ENCODE measurements at places on chromosomes 3 and 15.

DNA sequence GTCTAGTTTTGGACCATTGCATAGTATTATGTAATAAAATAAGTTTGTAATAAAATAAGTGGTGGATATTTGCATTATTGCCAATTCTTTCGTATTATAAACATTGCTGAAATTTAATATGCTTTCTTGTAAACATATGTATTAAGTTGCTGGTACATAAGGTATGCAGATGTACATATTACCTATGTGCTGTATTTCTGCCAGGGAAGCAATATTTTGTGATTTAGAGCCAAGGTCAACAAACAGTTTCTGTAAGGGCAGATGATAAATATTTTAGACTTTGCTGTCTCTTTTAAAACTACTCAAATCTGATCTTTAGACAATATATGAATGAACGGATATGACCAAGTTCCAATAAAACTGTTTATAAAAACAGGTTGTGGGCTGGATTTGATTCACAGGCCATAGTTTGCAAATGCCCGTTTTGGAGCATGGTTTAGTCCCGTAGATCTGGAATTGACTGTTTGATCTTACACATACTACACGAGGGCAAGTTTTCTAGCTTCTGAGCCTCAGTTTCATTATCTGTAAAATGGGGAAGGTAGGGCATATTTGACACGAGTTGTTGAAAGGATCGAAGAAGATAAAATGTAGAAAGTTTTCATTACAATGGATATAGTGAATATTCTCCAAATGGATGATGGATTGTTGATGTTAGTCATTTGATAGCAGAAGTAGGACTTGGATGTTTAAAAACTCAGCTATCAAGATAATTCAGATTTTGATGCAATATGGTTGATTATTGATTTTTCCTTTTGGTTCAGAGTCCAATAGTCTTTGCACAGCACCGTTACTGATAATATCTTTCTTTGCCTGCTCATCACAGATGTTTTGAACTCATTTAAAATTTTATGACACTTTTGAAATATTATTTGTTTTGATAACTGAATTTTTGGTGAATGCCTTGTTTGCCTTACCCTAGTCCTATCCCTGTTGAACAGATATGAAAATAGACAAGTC is 394.6 kb downstream of the FEZF2 start:
- DNase-seq, result no peak

GRCh38 chr15:79115986-79116665 is 25.5 kb upstream of the RASGRF1 start:
- no peak for DNase-seq

DNA sequence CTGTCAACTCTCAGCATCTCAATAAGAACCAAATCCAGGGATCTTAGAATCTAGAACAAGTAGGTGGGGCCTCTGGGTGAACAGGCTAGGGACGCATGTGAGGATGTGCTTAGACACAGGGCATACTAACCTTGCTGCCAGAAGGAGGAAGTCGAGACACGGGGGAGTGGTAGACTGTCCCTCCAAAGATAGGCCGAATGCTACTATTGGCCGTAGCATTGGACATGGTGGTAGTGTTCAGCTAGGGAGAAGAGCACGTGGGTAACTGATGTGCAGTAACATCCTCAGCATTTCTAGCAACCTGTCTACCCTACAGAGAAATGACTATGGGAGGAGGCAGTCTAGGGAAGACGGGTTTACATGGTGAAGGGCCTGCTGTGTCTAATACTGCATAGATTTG is 15.6 kb downstream of the RCCD1 start:
- no peak for DNase-seq

- DNase-seq, result no peak
Observed at GRCh38 chr15:70754862-70755261, 8.5 kb downstream of the UACA start.

GRCh38 chr15:74338676-74339075 is 28.8 kb downstream of the CYP11A1 start:
- DNase-seq, result no peak

DNA sequence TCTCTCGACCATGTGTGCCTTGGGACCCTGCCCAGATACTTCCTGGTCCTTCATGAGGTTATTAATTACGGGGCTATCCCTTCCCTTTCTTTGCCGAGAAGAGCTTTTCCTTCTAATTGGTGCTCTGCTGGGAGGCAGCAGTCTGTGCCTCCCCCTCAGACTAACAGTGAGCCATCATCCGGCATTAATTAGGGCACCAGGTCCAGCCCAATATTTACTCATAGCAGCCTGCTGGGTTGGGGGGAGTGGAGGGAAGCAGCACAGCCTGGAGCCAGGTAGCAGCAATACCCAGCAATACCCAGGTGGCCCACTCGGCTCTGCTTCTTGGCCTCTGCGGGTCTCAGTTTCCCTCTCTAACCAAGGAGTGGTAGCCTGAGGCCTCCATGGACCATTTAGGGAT is 20.1 kb downstream of the CACNA2D2 start:
- DNase-seq, result no peak

- DNase-seq, result no peak
Observed at GRCh38 chr15:54273928-54274327, 295.7 kb downstream of the UNC13C start.

DNA sequence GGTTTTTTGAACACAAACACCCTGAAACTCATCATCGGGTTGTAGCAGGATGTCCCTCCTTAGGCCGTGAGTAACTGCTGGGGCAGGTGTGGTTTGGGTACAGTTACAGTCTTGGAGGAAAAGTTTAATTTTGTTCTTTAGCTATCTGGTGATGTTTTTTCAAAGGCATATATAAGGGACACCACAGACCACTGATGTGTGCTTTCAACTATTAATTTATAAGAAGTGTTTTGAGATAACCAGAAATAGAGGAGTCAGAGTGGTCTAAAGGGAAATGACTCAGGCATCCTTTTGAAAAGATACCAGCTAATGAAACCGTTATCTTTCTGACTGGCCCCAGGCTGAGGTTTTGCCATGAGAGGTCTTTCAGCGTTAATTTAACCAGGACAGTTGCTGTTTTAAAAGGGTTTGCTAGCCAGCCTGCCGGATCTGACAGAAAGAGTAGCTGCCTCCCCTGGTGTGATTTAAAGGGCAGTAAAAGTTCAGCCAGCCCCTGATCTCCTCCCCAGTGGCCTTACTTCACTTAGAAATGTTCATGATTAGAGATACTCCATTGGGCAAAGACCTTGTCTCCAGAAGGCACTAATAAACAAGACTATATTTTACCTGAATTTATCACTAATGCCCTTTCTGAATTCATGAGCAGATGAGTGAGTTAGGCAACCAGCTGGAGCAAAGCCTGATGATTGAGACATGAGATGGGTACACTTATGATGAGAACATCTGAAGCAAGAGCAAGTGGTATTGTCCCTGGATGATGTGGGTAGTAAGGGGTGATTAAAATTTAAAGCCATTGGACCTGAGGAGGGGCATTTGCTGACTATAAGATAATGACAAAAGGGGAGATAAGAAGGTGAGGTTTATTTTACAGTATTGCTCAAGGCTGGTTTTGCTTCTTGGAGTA is 482.5 kb upstream of the TBL1XR1 start:
- DNase-seq, result no peak

DNA sequence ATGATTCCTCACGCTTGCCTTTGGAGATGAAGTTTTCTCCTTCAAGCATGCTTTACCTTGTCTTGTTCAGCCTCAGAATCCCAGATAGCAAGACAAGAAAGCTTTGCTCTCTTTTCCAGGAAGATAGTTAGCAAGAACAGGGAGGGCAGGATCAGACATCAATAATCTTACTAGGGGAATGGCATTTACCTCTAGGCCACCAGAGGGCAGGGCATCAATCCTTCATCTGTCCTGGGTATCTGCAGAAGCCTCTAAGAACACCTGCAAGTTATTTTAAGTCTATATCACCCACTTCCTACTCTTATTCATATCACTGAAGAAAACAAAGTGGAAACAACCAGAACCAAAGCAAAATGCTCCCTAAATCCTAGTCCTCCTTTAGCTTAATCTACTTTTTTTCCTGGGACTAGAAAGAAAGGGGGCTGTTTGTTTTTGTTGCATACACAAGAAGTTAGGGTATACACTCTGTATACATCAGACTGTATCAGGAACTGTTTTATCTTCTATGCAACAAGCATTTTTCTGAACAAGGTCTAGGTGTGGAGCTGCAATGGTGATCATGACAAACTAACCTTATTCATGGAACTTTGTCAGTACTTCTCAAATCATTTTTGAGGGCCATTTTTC is 862.5 kb downstream of the CADM2 start:
- no peak for DNase-seq

GRCh38 chr15:96948981-96949380 is 618.5 kb downstream of the NR2F2 start:
- no peak for DNase-seq

DNA sequence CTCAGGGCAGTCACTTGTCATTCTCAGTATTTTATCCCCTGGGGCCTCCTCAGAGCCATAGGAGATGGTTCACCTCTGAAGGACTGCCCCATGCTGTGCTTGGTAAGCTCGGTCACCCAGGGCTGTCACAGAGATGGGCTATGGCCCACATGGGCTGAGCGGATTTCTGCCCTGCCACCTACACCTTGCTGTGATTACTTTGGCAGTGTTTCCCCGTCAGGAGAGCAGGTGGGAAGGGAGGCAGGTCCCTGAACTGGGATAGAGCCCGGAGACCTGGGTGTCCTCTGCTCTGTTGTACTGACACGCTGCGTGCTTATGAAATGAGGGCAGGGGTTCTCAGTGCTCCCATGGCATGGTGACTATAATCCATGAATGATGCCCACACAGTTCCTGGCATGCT is 48.9 kb downstream of the APBA2 start:
- no peak for DNase-seq

GRCh38 chr15:39202641-39203040 is 378.2 kb upstream of the THBS1 start:
- no peak for DNase-seq

GRCh38 chr3:187738331-187739093 is 6.8 kb downstream of the BCL6 start:
- DNase-seq, result peak; percentile 50

DNA sequence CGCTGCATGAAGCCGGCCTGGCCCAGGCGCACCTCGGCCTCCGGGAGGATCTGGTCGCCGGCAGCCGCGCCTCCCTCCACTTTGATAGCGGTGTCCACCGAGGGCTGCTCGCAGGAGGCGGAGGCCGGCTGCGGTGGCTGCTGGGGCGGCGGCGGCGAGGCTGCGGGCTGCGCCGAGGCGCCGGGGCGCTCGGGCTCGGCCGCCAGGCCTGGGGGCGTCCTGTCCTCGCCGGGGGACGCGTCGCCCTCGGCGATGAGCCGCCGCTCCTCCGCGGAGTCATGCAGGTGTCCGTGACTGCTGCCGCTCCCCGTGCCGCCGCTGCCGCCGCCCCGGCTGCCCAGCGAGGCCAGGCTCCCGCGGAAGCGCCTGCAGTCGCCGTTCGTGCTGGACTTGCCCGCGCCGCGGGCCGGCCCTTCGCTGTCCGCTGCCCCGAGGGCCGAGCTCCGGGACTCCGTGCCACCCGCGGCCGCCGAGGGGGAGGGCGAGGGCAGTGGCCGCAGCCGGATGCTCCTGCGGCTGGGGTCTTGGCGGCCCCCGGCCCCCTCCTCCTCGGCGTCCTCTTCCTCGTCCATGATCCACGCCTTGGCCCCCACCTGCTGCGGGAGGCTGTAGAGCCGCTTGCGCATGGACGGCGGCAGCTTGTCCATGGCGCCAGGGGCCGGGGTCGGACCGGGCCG is 996 bp downstream of the HCN4 start:
- DNase-seq, result no peak

DNA sequence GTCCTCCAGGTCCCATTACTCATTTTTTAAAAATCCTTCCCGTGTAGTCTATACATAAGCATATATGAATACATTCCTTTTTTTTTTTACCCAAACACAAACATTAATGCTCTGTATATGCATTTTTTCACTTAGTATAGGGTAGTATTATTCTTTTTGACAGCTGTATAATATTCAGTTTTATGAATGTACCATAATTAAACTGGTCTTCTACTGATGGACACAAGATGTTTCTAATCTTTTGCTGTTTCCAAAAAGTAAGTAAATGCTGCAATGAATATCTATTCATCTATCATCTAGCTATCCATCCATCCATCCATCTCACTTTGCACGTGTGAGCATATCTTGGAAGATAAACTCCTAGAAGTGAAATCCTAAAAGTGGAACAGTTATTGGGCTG is 110.8 kb downstream of the IGF2BP2 start:
- DNase-seq, result no peak

- peak; percentile 23 for DNase-seq
Observed at GRCh38 chr3:25655659-25656058, 9.0 kb downstream of the TOP2B start.

- DNase-seq, result no peak
Observed at GRCh38 chr3:172079326-172079976, 40.1 kb downstream of the FNDC3B start.

GRCh38 chr3:21902956-21903355 is 151.9 kb upstream of the ZNF385D start:
- no peak for DNase-seq

GRCh38 chr15:67745073-67746006 is 80.0 kb upstream of the SKOR1 start:
- DNase-seq, result no peak

Data from CD4-positive, alpha-beta T cell (primary cell).